Amniotic epithelial cell (primary cell): ENCODE measurements at places on chromosomes 2 and 18.

DNA sequence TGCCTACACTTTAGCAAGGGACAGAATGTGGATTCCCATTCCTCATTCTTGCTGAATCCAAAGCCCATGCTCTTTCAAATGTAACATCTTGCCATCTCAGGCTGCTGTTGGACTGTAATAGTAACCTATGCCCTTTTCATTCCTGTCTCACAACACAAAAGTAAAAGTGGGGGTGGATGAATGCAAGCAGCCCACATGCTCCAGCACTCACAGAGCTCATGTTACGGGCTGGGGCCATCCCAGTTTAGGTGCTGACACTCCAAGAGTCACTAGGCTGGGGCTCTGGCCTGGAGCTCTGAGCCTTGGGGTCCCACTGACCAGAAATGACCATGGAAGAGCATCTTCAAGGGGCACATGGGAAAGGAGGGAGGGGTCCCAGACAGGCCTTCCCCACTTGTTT lies 47.6 kb downstream of the CCBE1 start:
- no peak for DNase-seq

- peak; percentile 5 for DNase-seq
Observed at GRCh38 chr18:54100920-54101470, 123.5 kb downstream of the MBD2 start.

- no peak for DNase-seq
Observed at GRCh38 chr18:46680784-46681695, 24.0 kb upstream of the LOXHD1 start.

- DNase-seq = peak; percentile 5
Observed at GRCh38 chr2:43737855-43738254, 36.0 kb upstream of the DYNC2LI1 start.

GRCh38 chr2:127673291-127674069 lies 1.9 kb downstream of the LIMS2 start:
- no peak for DNase-seq

- DNase-seq = no peak
Observed at GRCh38 chr2:129464036-129464435, 515.4 kb upstream of the RAB6C start.

DNA sequence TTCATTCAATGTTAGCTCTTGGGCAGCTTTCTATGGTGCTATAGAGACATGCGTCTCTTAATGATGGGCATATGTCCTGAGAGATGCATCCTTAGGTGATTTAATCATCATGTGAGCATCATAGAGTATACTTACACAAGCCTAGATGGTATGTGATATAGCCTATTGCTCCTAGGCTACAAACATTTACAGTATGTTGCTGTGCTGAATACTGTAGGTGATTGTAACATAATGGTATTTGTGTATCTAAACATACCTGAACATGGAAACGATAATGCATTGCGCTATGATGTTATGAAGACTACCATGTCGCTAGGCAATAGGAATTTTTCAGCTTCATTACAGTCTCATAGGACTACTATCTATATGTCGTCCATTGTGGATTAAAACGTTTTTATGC lies 89.4 kb downstream of the ARHGAP15 start:
- no peak for DNase-seq

GRCh38 chr18:11985586-11985985 lies 4.3 kb downstream of the IMPA2 start:
- DNase-seq = no peak

DNA sequence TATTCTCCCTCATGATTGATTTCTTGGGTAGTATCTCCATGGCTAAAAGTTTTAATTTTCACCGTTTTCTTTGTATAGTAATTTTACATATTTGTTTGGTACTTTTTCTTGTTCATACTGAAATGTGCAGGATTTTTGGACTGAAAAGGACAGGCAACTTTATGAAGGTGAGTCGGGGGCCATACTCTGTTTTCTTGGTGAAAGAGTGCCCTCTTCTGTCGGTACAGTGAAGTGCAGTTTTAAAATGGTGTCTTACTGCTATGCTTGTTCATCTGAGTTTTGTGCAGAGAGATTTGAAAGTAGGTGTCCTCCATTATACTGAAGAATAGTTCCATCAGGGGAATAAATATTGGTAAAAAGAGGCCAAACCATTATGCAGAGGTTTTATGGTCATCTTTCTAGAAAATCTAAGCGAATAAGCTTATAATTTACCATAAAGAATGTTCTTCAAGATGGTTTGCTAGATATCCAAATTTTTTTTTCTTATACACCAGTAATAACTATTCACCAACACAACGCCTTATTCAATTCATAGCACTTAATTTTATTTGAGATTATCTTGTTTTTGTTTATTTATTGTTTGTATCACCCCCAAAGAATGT lies 8.7 kb upstream of the SERPINB13 start:
- peak; percentile 34 for DNase-seq

GRCh38 chr2:37585982-37586621 lies 85.3 kb downstream of the CDC42EP3 start:
- peak; percentile 95 for DNase-seq

GRCh38 chr18:26656944-26657536 lies 108.7 kb upstream of the KCTD1 start:
- peak; percentile 55 for DNase-seq

GRCh38 chr2:118992740-118993391 lies 50.9 kb downstream of the MARCO start:
- no peak for DNase-seq

DNA sequence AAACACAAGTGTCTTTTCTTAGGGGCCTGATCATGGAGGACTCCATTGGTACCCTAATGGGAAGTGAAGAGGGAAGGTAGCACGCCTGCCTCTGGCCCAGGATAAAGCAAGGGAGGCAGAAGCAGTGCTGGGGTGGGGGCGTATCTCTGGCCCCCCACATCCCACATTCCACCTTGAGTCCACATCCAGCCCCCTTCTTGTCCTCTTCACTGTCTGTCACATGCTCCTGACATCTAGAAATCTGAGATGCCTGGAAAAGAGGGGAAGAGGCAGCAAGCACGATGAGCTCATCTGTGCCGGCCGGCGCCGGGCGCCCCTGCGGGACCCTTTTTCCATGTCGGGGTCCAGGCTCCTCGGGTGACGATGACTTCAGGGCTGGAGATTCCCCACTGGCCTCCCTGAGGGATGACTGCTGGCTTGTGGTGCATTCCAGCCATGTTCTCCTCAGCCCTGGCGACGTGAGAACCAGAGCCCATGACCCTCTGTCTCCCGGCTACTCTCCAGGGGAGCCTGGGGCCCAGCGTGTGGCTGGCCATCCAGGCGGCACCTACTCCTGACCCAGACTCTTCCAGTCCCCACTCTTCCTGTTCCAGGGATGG lies 277.5 kb downstream of the DYSF start:
- DNase-seq = no peak

DNA sequence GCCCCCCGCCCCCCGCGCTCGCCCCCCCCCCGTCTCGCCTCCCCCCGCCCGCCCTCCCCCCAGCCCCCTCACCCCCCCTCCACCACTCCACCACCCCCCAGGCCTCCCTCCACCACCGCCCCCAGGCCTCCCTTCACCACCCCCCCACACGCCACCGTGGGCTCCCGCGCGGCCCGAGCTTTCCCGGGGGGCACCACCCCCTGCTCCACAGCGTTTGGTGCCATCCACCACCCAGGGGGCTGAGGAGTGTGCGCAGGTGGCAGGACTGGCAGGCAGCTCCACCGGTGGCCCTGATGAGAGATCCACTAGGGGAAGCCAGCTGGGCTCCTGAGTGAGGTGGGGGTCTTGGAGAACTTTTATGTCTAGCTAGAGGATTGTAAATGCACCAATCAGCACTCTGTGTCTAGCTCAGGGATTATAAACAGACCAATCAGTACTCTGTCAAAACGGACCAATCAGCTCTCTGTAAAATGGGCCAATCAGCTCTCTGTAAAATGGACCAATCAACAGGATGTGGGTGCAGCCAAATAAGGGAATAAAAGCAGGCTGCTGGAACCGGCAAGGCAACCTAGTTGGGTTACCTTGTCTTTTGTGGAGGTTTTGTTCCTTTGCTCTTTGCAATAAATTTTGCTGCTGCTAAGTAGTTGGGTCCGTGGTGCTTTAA lies 43.0 kb upstream of the ITSN2 start:
- DNase-seq = no peak

GRCh38 chr2:230865307-230865765 lies 594 bp downstream of the ITM2C start:
- DNase-seq = no peak

DNA sequence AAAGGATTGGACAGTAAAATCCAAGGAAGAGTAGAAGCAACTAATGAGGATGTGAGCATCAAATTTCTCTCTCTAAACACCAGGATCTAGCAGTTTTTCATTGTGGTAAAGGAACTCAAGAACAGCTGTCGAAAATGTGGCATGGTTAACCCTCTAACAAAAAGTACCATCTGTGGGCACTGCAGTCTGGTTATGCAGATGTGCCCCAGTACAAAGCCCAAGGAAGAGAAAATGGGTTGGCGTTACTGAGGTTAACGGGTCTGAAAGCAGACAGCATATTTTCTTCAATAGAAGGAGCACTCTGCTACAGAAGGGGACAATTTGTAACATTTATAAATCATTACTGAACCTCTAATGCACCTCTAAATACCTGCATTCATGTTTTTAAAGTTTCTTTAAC lies 253.0 kb upstream of the HNRNPA3 start:
- no peak for DNase-seq

- DNase-seq = no peak
Observed at GRCh38 chr2:133420788-133421187, 147.5 kb downstream of the NCKAP5 start.

GRCh38 chr18:741931-742512 lies 29.6 kb upstream of the ENOSF1 start:
- peak; percentile 43 for DNase-seq

- peak; percentile 81 for DNase-seq
Observed at GRCh38 chr18:26460449-26461091, 87.8 kb downstream of the KCTD1 start.

DNA sequence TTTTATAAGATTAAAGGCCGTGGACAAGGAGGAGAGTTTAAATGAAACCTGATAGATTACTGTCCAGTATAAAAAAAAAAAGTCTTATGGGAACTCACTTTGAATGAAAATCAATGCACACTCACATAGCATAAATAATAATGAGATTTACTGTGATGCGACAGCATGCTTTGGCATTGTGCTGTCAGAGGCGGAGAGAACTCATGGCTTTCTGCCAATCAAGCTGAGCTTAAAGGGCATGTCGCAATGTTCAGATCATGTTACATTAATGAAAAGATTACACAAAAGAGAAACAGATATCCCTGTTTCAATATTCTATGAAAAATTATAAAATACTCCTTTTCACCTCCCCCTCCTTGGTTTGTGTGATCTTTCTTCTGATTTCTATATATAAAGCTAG lies 310.8 kb downstream of the ERBB4 start:
- DNase-seq = peak; percentile 86

- no peak for DNase-seq
Observed at GRCh38 chr2:71962911-71963694, 184.6 kb downstream of the CYP26B1 start.

- DNase-seq = no peak
Observed at GRCh38 chr18:35463827-35464226, 33.9 kb downstream of the INO80C start.

- peak; percentile 59 for DNase-seq
Observed at GRCh38 chr2:10452312-10452711, 4.2 kb upstream of the ODC1 start.

DNA sequence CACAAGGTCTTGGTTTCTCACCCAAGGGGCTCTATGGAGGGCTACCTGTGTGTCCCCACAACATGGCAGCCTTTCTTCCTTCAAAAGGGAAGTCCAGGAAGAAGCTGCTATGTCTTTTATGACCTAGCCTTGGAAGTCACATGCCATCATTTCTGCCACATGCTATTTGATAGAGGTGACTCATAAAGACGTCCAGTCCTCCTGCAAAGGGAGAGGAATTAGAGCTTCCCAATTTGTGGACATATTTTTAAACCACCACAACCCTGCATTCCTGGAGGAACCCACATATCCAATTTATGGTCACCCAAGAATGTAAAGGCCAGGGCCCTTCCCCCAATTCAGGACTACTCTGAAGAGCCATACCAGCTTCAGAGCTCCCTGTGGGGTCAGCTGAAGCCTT lies 246.2 kb downstream of the CYP26B1 start:
- DNase-seq = no peak

- DNase-seq = no peak
Observed at GRCh38 chr2:26410764-26411243, 9.1 kb downstream of the DRC1 start.

GRCh38 chr18:45449418-45450227 lies 165.7 kb upstream of the SLC14A2 start:
- DNase-seq = no peak

DNA sequence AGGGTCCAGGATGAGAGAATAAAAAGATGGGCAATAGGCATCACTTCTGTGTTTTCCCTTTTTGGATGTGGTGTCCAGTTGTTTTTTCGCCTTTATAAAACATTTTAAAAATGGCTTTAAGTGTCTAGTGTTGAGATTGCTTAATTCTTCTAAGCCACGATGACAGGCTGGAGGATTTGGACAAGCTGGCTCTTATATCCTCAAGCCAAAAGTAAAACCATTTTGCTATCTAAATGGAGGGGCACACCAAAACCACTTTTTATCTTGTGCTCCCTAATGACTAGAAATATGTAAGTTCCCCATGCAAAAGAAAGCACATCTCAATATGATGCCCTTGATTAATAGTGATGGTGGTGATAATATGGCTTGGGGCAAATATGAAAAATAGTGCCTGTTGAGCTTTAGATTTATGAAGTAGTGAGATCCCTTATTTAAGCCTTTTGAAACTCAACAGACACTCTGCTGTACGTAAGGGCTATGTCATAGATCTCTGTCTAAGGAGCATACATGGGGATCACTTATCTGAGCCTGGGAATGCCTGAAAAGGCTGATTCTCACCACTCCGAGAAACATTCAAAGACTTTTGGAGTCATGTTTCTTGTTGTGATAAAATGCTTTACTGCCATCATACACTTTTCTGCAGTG lies 185.5 kb downstream of the KCNS3 start:
- DNase-seq = peak; percentile 99

- peak; percentile 11 for DNase-seq
Observed at GRCh38 chr18:74190086-74190485, 41.8 kb downstream of the TIMM21 start.

DNA sequence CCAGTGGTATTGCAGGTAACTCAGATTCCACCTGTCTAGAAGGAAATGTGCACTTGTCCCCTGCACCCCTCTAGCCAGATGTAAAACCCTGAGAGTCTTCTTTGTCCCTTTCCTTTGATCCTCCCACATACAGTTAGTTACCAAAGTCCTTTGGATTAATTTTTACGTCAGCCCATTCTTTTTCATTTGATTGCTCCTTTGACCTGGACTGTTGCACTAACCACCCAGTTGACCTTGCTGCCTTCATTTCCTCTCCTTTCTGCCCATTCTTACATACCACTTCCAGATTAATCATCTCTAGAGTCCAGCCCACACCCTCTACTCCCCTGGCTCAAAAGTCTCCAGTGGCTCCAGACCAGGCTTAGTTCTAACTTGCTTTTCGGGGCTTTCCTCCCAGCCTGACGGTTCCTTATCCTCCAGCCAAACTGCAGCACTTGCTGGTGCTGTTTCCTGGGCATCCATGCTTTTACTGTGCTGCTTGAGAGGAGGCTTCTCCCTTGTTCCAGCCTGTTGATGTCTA lies 99.3 kb downstream of the SPTBN1 start:
- peak; percentile 37 for DNase-seq

DNA sequence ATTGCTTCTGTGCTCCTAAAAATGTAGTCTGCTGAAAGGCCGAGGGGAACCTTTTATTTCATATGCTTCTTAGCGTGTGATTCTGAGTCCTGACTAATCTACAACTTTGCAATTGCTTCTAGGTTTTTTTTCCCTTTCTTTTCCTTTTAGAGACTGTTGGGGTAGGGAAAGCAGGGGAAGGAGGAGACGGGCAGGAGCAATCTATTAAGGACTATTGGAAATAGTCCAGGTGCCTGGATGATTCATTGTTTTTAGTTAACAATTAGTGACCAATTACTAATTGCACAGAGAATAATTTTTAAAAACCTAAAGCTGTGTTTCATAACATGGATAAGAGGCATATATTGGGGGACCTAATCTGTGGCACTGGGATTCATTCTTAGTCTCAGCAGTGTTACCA lies 49.4 kb upstream of the STON1 start:
- DNase-seq = peak; percentile 24
